Activated gamma-delta T cell (primary cell): ENCODE measurements at places on chromosomes 16 and 17.

GRCh38 chr17:56440419-56440818 is 153.1 kb upstream of the NOG start:
- DNase-seq: no peak

DNA sequence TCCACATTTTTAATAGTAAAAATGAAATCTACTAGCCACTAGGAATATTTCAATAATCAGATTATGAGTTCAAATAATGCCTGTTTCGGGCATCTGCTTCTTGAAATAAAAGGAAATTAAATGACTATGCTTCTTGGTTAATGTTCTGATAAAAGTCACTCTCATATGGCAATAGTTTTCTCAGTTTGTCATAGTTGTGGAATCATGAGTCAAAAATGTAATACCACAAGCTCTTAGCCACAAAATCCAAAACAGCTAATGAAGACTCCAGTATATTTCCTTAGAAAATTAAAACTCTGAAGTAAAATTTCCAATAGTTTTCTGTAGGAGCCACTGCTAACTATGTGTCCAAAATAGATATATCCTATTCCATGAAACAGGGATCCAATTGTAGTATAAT is 676.3 kb upstream of the CDH8 start:
- no peak for DNase-seq

DNA sequence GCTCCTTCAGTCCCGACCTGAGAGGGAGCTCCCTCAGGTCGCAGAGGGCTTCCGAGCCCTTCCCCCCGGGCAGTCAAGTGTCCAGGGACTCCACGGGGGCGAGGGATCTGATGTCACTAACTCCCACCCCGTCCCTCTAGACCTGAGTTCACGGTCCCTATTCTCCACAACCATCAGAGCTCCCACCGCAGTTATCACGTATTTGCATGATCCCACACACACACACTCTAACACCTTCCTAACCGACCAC is 3.7 kb upstream of the PER1 start:
- no peak for DNase-seq

DNA sequence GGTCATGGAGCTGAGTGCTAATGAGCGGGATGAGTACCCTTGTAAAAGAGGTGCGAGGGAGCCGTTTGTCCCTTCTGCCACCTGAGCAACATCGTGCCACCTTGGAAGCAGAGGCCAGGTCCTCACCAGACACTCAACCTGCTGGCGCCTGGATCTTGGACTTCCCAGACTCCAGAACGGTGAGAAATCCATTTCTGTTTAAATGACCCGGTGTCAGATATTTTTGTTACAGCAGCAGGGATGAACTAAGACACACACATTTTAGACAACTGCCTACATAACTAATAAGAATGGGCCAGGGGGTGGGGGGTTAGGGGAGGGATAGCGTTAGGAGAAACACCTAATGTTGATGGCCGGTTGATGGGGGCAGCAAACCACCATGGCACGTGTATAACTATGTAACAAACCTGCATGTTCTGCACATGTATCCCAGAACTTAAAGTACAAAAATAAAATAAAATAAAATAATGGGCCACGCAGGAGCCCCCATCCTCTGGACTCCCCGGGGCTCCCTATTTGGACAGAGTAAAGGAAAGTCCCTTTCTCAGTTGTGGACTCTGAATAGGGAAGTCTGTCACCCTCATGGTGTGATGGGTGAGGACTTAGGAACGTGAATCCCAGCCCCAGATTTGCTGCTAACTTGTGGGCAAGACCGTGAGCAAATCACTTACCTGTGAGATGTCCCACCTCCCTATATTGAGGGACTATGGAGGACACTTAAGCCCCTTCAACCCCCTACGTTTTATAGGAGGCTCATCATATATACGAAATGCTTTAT is 60.6 kb upstream of the DNAH17 start:
- DNase-seq: no peak

- no peak for DNase-seq
Observed at GRCh38 chr17:34389126-34389750, 26.2 kb upstream of the CCL1 start.

DNA sequence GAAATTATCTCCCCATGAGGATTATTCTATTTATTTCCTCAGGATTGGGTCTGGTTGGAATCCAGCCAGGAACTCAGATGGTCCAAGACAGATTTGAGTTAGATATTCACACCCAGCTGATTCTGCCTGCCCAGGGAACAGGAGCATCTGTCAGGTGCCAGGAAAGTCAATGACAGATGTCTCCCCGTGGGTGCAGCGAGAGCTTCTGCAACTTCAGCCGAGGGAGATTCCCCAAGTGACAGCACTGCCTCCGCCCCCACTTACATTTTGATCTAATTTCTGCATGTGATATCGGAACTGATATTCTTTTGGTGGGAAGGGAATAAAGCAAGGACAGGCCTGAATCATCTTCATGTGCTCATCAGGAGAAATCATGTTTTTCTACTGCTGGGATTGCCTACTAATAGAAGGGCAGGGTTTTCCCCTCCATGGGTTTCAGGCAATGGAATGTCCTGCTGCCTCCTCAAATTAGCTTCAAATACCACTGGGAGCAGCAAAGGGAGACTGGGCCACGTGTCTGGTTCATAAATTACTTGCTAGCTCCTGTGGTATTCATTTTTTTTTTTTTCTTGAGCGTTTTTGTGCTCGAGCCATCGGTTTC is 15.7 kb upstream of the DHX8 start:
- DNase-seq: no peak

DNA sequence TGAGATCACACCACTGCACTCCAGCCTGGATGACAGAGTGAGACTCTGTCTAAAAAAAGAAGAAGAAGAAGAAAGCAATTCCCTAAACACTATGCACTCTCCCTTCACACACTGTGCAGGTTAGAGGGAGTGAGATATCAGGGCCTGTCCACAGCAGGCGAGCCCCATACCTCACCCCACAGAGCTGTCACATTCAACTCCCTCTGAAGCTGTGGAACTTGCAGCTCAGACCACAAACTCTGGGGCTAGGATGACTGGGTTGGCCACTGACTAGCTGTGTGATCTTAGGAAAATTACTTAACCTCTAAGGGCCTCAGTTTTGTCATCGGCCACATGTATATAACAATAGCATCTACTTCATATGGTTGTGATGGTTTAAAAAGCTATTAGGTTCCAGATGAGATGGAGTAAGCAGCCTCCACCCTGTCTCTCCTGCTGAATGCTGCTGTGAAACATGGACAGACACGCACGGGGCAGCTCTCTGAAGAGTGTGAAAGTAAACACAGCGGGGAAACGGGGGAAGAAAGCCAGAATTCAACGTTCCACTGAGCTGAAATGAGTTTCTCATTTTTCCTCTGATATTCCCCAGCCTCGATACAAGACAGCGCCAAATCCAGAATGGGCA is 13.6 kb upstream of the PYY start:
- no peak for DNase-seq

- DNase-seq: no peak
Observed at GRCh38 chr16:84115919-84116719, 623 bp downstream of the MBTPS1 start.

DNA sequence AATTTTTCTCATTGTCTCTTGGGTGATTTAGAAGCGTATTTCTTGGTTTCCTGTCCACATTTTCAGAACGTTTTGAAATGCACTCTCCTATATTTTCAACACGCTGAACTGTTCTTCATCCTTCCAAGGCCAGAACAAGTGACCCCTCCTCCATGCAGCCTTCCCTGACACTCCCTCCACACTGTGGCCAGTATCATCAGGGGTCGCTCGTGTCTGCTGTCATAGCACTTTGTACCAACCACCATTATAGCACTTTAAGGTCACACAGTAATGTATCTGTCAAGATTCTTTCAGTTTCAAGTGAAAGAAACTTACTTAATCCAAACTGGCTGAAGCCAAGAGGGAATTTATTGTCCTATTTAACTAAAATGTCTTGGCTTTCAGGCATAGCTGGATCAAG is 17.5 kb upstream of the IL21R start:
- no peak for DNase-seq

DNA sequence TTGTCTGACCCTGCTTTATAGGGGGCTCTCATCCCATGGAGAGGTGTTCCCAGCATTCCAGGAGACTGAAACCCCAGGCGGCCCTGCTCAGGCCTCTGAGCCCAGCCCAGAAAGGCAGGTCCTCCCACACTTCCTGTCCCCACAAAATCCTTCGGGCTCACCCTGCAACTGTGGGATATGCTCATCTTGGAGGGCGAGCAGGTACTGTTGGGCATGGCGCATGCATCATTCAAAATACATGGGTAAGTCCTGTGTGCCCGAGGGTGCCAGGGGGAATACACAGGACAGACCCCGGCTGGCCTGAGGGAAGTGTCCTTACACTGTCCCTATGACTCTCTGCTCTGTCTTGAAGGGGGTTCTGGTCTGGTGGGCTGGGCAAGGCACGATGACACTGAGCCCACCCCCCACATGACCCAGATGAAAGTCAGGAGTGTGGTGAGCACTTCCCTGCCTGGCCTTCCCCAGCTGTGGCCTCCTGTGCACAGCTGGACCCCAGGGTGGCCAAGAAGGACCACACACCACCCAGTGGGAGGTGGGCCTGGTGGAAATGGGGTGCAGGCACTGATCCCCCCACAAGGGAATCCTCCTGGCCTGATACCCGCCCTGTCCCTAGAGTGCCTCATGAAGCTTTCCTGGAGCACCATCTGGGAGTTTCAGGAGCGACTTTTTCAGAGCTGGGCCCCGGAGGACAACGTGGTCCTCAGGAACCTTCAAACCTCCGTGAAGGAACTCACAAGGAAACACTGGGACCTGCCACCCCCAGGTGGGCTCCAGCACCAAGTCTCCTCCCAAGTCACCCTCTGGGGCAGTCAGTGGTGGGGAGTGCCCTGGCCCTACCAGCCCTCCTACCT is 46.7 kb downstream of the USP22 start:
- no peak for DNase-seq

- DNase-seq: no peak
Observed at GRCh38 chr17:76408037-76408849, 23.8 kb downstream of the SPHK1 start.

- DNase-seq: no peak
Observed at GRCh38 chr16:88367560-88367959, 15.2 kb upstream of the ZNF469 start.

DNA sequence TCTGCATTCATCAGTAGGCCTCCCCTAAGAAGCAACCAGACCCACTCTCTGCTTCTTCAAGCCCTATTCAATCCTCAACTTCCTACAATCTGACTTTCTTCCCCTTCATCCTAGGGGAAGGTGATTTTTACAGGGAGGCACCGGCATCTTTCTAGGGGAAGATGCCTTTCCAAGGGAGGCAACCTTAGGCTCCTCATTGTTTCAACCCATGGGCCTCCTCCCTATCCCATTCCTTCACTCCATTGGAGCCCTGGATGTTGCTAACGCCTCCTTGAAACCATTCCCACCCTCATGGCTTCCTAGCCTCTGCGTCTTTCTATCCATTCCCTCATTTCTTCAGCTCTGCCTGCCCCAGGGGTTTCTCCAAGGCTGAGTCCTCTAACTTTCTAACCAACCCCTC is 2.7 kb upstream of the CUEDC1 start:
- DNase-seq: no peak
